AG04450 (cell line): ENCODE measurements at places on chromosomes 4 and X. TPM values are rescaled to one million over a fixed set of nuclear protein-coding genes. Genes with fewer than 3 reads are reported as not detected.

Gene L1CAM
- polyA plus RNA-seq: 0.06 and 0.10 TPM in 2 replicates

Gene ZFX
- 16.2 and 23.1 TPM in 2 replicates for polyA plus RNA-seq

Gene CYTL1
- polyA plus RNA-seq: 26.3 and 30.0 TPM in 2 replicates

Gene FGF2
- polyA plus RNA-seq: 18.4 and 25.1 TPM in 2 replicates

Gene COL4A6
- polyA plus RNA-seq: 19.9 and 20.2 TPM in 2 replicates

Gene SAGE1
- not detected in 2 replicates for polyA plus RNA-seq

Gene SMIM10
- polyA plus RNA-seq: 8.3 and 10.7 TPM in 2 replicates

Gene ARHGAP36
- not detected in 2 replicates for polyA plus RNA-seq

Gene DGKK
- not detected in 2 replicates for polyA plus RNA-seq

Gene ATP11C
- polyA plus RNA-seq: 27.4 and 43.4 TPM in 2 replicates

Gene SLC10A6
- 0.06 TPM in 1 of 2 replicates, not detected in the other for polyA plus RNA-seq

DNA sequence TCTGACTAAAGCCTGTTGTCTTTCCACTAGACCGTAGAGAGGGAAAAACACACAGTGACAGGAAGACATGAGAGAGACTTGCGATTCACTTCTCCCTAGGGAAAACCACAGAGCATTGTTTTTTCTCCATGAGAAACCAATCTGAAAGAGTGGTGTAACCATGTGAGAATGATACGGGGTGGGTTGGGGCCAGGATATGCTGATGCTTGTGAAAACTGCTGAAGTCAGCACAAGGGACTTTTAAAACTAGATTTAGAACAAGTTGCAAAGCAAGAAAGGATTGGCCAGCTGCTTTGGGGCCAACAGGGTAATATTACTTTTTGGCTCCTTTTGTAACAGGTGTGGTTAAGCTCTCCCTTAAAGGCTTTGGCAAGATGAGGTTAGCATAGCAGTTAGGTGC lies 66.1 kb downstream of the NHSL2 start:
- no peak for DNase-seq

DNA sequence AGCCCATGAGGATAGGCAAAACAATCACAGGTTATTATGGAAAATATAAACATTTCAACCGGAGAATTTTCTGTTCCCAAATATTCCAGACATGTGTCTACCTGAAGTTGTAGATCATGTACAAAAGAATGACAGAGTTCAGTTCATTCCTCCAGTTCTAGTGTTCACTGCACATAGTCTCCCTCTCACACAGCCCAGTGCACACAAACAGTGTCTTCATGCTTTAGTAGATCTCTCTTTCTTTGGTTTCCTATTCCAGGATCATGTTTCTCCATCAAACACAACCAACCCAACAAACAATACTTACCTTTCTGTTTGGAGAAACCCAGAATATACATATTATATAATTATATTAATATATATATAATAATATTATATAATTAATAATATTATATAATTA lies 671.9 kb downstream of the TRIML1 start:
- DNase-seq: no peak

- no peak for DNase-seq
These were observed 578.8 kb downstream of the ANKRD50 start for GRCh38 chr4:124133753-124134152.

- DNase-seq: no peak
These were observed 1.9 kb downstream of the PPARGC1A start for GRCh38 chr4:23887989-23888388.

GRCh38 chrX:24925430-24925829 lies 90.3 kb downstream of the ARX start:
- no peak for DNase-seq

DNA sequence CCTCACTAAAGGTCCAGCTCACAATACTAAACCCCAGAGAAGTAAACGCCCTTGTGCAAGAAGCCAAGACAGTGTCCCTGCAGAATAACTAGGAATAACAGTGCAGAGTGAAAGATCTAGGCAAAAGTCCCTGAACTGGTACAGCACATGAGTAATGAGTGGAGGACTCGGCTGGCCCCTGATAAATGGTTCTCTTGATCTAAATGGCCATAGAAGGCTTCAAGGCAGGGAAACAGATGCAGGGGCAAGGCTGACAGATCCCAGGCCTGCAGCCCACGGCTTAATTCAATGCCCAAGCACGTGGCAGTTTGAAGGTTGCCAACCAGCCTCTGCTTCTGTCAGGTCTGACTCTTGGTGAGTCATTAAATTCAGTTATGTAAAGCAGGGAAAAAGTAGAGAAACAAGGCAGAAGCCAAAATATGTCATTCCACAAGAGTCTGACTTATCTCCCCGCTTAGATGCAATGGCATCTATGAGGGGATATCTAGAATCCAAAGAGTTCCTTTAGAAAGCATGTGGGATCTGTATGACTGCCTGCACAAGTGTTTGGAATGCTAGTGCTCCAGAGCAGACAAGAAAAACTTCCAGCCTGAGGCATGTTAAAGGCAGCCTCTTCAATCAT lies 121.3 kb downstream of the PRDM5 start:
- peak; percentile 20 for DNase-seq

DNA sequence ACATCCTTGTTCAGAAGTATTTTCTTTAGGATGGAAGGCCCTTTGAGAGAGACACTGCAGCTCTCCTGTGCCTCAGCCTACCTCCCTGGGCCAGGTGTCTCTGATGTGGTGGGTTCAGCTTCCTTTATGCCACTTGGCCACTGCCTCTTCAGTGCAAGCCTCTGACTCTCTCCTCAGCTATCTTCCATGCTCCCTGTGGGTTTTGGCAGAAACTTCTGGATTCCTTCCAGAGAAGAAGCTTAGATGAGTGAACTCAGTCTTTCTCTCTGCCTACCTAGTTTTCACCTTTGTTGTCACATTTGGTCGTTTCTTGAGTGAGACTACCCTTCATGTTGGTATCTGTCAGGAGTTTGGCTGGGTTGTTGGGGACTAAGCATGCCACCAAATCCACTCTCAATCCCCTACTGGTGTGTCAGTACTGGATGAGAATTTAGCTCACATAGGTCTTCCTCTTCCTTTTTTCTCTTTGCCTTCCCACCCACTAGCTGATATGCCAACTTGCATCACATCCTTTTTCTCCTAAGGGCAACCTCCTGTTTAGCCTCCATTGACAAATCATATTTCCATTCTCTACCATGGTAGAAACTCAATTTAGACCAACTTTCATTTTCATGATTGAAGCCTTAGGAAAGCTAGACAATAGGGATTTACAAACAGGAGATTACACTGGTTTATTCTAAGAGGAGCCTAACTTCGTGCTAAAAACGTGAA lies 32.0 kb downstream of the IL15 start:
- no peak for DNase-seq

DNA sequence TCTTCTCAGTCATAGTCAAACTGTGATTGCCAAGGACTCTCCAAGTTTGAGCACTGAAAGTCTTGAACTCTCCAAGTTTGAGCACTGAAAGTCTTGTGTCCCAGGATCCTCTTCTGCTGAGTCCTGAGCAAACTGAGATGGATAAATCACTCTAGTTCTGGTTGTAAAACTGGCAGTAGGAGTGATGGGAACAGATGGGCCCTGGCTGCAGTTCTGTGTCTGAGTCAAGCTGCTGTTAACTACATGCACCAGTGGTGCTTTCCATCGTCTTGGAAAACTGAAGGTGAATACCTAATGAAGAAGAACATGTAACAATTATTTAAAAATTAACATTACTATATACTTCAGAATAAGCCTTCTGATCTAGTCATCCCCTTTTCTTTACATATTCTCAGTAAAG lies 27.6 kb upstream of the KCNIP4 start:
- no peak for DNase-seq

DNA sequence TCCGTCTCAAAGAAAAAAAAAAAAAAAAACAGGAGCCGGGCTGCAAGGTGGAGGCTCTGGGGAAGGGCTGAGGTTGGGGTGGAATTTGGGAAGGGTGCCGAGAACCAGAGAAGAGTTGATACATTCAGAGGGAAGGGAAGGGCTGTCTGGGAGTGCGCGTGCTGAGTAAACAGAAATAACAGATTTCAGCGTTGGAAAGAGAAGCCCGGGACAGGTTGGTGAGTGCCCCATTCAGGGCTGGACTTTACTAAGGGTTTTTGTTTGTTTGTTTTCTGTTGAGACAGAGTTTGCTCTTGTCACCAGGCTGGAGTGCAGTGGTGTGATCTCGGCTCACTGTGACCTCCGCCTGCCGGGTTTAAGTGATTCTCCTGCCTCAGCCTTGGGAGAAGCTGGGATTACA lies 1.7 kb upstream of the IL3RA start:
- DNase-seq: no peak

DNA sequence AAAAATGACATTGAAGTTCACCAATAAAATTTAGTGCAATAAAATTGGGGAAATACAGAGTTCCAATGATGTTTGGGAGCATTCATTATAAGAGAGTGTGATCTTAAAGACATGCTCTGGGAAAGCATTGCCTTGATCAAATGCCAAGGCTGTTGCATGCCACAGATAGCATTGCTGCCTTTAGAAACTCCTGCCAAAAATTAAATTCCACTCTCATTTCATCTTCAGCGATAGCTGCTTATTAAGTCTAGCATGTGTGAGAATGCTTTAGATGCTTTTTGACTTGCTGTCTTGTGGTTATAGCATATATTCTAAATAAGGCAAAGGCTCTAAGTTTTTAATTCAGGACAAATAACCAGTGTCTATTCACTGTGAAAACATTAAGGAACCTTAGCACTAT lies 49.3 kb downstream of the NPNT start:
- DNase-seq: no peak

GRCh38 chr4:146142768-146143167 lies 32.8 kb upstream of the LSM6 start:
- DNase-seq: no peak

DNA sequence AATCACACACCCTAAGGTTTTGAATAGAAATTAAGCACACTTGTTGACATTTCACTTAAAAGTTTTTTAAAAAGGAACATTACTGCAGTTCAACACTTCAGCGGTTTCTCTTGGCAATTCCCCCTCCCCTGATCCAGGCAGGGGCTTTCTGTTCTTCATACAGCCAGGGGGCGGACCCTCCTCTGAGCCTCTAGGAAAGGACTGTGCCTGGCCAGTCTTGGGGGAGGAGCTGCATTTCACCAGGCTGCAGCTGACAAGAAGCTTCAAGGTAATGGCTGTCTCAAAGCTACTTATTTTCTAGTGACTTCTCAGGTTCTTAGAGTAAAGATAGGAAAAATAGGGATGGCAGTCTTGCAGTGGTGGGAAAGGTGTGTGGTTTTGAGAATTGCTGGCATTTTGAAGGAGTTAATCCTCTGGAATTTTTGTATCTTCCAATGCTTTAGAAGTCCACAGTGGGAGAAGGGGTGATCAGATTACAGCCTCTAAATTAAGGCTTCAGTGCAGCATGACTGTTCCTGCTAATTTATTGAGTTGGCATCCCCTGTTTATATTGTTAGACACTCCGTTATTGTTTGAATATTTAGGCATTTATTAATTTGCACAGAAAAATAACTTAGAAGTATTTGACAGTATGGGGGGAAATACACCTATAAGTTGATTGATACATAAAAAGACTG lies 33.5 kb downstream of the PWWP3B start:
- no peak for DNase-seq

- no peak for DNase-seq
These were observed 44.6 kb upstream of the UGT2A1 start for GRCh38 chr4:69697536-69698242.

- DNase-seq: no peak
These were observed 1.6 kb downstream of the PCDH10 start for GRCh38 chr4:133150486-133151340.

DNA sequence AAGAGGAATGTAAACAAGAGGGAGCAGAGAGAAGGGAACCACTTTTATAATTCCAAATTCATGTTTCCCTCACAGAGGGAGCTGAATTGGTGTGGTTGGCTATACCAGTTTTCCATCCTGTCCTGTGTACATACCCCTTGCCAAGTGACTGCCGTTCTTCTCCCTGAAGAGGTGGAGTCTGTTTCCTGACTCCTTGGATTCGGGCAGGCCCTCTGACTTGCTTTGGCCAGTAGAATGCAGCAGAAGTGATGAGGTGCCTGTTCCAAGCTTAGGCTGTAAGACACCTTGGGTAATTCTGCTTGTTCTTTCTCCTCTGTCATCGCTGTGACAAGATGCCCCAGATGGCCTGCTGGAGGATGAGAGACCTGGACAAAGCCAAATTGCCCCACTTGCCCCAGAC lies 124.7 kb downstream of the UCHL1 start:
- no peak for DNase-seq

DNA sequence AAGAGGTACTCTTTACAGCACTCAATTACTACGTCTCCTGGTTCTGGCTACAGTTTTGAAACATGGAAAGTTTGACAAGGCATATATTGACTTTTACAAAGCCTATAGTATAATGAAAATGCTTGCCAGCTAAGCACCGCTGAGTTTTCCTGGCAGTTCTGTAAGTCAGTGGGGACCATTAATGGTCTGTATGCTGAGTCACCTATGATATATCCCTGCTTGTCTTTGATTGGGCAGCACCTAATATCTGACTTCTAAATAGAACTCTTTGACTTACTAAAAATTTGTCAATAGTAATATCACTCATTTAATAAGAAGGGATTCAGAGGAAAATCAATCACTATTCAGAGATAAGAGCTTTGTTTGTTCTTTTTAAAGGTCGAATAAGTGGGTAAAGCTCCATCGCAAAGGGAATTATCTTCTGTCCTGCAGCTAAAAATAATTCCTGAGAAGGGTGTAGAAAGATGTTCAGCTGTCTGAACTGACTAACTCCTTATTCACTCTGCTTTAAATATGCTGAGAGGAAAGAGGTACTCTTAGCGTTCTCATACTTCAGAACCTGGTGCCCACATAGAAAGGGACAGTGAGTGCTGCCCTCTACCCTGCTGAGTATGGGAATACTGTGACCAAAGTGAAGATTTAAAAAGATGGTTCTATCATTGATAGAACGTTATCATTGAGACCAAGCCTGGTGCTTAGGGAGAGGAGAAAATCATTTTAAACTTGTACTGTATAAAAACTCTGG lies 959 bp downstream of the SMPX start:
- no peak for DNase-seq

DNA sequence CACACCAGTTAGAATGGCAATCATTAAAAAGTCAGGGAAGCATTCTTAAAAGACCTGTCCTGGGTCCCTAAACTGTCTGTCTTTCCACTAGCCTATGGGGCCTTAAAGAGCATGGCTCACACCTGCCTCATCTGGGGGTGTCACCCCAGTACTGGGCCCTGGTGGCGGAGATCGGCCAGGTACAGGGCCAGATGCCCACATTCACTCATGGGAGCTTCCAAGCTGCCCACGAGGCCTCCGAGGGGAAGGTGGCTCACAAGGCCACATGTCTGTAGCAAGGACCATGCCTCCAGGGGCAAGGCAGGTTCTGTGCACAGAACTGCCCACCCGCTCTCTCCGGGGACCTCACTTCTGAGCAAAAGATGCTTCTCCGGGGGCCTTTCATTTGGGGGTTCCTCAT lies 55.5 kb upstream of the AFAP1 start:
- no peak for DNase-seq

GRCh38 chr4:88037936-88038335 lies 30.5 kb downstream of the PKD2 start:
- no peak for DNase-seq

DNA sequence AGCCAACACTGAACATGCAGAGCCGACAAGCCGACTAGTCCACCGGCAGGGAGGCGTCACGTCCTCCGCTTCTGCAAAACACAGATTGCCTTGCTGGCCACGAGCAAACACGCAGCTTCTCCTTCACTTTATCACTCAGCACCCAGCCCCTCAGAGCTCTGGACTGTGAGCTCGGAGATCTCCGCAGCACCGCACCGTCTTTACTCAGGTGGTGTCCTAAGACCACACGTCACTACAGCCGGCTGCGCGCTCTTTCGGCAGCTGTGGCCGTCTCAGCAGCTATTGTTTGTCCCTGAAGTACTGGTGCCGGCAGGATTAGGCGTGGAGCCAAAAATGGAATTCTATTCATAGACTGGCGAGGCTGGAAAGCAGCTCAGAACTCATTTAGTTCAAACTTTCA lies 72.0 kb downstream of the FAT1 start:
- no peak for DNase-seq

GRCh38 chr4:153533387-153533786 lies 67.2 kb downstream of the TMEM131L start:
- no peak for DNase-seq
